AG04450 (cell line): ENCODE measurements at places on chromosomes 7 and 10.

- DNase-seq = no peak
Measured at GRCh38 chr10:48811917-48812316, 127.2 kb downstream of the WDFY4 start.

- no peak for DNase-seq
Measured at GRCh38 chr10:13449296-13449695, 79.5 kb downstream of the BEND7 start.

DNA sequence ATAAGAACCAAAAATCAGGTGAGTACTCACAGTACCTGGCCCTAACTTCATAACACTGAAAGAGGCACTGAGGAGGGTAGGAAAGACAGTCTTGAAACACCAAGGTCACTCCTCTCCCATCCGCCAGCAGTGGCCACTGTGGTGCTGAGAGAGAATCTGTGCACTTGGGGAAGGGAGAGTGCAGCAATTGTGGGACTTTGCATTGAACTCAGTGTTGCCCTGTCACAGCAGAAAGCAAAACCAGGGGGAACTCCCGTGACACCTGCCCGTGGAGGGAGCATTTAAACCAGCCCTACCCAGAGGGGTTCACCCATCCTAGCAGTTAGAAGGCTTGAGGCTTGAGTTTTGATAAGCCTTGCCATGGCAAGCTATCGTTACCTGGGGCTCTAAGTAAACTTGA, 35.2 kb upstream of the MAP3K8 start:
- DNase-seq = no peak

DNA sequence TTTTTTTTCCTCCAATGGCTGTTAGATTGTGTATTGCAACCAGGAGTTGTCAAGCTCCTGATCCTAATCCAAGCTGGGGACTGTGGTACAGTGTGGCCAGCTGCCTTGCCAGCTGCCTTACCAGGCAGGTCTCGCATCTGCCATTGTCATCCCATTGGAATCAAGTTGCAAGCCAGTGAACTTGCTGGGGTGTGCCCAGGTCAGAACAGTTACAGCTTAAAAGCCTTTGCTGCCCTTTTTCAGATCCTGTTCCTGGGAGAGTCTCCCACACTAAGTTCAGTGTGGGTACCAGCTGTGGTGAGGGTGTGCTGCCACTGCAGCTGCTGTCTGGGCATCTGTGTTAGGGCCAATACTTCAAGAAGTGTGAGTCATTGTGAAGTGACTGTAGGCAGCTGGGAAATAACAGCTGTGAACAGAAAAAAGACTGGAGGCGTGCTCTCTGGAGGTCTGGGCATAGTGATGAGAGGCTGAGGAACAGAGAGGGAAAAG, 72.8 kb downstream of the CCNY start:
- peak; percentile 68 for DNase-seq

DNA sequence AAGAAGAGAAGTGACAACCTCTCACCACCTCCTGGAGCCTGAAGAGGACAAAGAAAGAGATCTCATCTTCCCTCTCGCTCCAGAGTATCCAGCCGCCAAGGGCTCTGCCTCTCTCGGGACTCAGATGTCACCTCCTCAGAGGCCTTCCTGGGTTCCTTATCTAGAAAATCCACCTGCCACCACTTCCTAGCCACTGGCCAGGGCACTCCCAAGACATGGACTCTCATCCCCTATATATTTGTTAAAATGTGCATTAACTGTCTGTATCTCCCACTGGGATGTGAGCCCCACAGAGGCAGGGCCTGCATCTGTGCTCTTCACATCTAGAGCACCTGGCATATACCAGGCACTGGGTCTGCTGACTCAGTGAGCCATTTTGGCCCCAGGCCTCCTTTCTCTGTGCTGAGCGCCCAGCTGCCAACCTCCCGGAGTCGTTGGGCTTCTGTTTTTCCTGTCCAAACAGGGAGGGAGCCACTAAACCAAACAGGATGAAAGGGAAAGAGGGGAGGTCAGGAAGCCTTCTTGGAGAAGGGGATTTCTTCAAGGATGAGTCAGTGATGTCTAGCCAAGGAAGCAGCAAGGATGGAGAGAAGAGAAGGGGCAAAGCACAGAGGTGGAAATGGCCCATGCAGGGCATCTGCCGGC, 58.9 kb downstream of the KCNMA1 start:
- DNase-seq = no peak

GRCh38 chr7:108002726-108003598, at the start of gene LAMB1:
Gene LAMB1, minus strand, starts transcription at chr7:108003161. Its CDS starts 276 bp downstream, at chr7:108002885.
- no peak for DNase-seq

GRCh38 chr10:124990671-124991625, 49.0 kb downstream of the ZRANB1 start:
- no peak for DNase-seq

DNA sequence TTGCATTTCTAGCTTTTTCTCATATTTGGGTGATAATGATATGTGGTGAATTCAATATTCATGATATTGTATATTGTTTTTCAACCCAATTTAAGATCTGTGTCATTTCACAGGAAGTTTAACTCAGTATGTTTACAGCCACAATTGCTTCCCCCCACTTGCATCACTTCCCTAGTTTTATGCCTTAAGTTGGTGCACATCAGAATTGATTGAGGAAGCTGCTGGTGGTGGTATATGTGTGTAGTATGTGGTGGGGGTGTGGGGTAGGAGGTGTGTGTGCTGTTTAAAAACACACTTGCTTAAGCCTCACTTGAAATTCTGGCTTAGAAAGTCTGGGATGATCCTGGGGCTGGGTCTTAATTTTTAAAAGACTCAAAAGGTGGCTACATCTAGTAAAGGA, 245.1 kb upstream of the AOAH start:
- no peak for DNase-seq

DNA sequence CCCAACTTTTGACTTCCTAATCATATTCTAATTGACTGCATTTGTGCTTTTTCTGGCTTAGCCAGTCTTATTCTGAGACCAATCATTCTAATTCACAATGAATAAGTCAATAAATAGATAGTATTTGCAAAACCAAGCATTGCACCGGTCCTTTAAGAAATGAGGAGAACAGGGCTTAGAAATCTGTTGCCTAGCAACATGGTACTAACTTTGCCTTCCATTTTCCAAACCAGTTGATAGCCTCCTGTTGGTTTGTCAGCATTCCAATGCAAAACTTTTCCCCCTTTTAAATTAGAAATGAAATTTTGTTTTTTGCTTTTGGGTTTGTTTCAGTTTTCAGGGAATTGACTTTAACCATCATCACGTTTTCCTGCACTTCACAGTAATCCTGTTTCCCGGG, 603.5 kb upstream of the NRP1 start:
- no peak for DNase-seq

DNA sequence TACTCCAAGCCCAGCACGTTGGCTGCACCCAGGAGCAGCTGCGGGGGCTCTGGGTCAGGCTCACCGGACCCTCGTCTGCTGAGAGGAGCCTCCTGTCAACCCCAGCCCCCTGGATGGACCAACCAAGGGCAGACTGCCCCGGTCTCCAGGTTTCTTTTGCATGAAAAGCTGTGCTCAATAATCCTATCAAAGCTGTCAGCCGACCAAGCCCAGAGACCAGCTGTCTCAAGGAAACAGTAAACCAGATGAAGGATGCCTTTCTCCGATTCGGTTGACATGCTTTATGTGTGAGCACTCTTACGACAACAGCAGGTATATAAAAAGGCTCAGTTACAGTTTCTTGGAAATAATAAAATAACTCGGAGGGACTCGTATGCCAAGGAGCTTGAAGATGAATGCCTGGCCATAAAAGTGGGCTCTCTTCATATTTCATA, 71.6 kb upstream of the BAIAP2L1 start:
- no peak for DNase-seq

GRCh38 chr7:151658778-151659177, 139.1 kb upstream of the RHEB start:
- no peak for DNase-seq

DNA sequence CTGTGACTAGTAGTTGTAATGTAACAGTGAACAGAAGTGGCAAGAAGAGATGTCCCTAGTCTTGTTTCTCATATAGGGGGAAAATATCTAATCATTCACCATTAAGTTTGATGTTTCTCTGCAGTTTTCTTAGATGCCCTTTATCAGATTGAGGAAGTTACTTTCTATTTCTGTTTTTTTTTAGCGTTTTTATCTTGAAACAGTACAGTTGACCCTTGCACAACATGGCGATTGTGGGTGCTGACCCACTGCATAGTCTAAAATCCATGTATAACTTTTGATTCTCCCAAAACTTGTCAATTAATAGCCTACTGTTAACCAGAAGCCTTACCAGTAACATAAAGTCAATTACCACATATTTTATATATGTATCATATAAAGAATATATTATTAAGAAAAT, 192.0 kb downstream of the ADK start:
- no peak for DNase-seq

- DNase-seq = no peak
Measured at GRCh38 chr10:112080231-112080630, 103.3 kb downstream of the GPAM start.

- DNase-seq = no peak
Measured at GRCh38 chr7:66804001-66804400, 63.5 kb downstream of the RABGEF1 start.

DNA sequence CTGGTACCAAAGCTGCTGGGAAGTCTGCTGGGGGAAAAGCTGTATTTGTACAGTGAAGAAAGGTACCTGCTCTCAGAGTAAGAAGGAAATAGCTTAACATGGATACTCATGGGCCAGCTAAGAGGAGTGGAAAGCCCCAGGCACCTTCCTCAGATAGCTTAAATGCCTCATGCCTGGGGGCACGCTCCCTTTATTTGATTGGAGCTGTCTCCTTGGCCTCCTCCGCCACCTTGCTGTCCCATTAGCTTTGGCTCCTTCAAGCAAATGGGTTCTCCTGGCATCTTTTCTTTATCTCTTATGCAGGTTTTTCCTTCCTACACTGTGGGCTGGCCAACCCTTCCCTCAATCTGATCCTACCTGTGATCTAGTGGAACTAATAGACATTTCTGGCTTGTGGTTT, 318.5 kb downstream of the SH2D4B start:
- no peak for DNase-seq

DNA sequence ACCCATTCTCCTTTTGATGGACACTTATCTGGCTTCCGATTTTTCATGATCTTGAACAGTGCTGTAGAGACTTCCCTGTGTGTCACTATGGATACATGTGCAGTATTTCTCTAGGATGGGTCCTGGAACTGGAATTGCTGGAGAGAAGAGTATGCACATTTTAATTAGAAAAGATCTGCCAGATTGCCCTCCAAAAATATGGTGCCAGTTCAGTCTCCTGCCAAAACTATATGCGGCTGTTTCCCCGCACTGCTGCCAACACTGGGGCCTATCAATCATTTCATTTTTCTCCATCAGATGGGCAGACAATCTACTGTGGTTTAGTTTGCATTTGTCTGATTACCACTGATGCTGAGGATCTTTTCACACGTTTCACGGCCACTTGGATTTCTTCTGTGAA, 105.0 kb downstream of the SH2D4B start:
- no peak for DNase-seq

GRCh38 chr10:29372920-29373319, 84.0 kb downstream of the LYZL1 start:
- DNase-seq = no peak

DNA sequence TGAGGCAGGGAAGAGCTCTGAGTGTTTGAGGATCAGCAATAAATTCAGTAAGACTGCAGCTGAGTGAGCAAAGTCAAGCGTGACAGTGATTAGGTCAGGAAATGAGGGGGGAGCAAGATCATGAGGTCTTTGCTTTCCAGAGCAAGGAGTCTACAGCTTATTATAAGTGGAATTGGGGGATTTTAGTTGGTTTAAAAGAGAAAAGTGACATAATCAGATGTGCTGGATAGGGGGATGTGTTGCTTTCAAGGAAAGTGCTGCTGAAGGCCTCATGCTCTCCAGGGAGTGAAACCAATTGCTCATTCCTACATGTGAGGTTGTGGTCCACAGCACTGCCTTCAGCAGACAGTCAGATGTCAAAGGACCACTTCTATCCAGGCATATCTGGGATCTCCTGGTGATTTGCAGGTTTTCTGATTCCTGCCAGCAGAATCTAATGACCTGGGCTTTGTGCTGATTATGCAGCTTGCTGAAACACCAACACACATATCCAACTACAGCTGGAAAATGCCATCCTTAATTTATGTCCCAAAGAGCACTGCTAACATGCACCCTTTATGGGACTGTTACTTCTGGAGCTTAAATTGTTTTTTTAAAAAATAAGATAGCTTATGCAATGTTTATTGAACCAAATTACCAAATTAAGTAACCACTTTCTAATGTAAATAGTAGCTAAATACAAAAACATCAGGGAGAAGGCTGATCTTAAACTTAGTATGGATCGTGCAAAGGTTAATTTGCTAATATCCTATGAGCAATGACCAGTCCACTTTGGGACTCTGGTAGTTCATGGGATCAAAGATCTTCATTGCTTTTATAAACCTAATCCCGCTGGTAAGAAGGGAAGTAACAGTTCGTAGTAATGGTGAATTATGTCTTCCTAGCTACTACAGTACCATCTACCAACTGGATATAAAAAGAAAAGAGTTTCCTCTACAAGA, 607.6 kb downstream of the KCNMA1 start:
- DNase-seq = no peak

GRCh38 chr7:25716421-25716820, 435.6 kb upstream of the NFE2L3 start:
- DNase-seq = no peak

DNA sequence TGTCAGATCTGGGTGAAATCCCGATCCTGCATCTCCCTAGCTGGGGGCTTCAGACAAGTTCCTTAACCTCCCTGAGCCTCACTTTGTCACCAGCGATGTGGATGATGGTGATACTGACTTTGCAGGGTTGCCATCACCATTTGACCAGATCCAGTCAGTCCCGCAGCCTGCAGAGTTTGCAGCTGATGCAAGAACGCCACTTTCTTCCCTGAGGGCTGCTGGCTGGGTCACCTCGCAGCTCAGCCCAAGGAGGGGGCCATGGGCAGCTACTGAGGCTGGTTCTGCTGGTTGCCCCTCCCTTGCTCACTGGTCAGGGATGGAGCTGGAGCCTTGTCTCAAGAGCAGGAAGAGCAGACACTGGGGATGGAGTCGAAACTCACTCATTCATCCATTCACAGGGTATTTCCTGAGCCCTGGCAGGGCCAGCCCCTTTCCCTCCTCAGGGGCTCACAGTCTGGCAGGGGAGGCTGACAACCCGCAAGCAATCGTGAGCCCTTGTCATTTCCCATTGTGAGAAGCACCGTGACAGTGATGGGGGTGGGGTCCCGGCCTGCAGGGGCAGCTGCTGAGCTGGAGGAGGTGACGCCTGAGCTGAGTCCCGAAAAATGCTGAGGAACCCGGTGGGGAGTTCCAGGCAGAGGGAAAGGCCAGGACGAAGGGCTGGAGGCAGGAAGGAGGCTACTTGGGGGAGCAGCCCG, 111.1 kb upstream of the TCF7L2 start:
- no peak for DNase-seq

GRCh38 chr10:29191674-29192073, 97.2 kb upstream of the LYZL1 start:
- DNase-seq = no peak
